ENCODE measurements at places on chromosomes 4 and X.

GRCh38 chr4:107500551-107500950, 219.5 kb downstream of the PAPSS1 start:
- DNase-seq, result no peak

GRCh38 chr4:18366892-18367291, 345.3 kb upstream of the LCORL start:
- no peak for DNase-seq

DNA sequence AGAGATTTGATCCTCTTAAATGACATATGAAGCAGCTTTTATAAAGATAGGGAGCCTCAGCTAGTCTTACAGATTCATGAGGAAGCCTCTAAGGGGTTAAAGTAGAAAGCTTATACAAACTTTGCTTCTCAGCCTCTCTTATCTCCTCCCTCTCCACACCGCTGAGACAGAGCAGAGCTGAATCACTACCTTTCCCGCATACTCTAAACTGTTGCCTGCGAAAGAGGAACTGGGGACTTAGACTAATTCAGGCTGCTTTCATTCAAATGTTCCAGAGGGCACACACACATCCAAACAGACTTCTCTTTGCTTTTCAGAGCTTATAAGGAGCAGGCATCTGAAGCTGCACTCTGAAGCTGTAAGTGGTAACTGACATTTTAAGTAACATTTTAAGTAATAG, at the start of gene SERTM2:
SERTM2 (plus strand) TSS at position 169 of the 400 bp plus-strand sequence. CDS start 7,213 bp downstream, outside the sequence.
- no peak for DNase-seq

GRCh38 chrX:96002431-96002830, 682.2 kb upstream of the DIAPH2 start:
- no peak for DNase-seq

DNA sequence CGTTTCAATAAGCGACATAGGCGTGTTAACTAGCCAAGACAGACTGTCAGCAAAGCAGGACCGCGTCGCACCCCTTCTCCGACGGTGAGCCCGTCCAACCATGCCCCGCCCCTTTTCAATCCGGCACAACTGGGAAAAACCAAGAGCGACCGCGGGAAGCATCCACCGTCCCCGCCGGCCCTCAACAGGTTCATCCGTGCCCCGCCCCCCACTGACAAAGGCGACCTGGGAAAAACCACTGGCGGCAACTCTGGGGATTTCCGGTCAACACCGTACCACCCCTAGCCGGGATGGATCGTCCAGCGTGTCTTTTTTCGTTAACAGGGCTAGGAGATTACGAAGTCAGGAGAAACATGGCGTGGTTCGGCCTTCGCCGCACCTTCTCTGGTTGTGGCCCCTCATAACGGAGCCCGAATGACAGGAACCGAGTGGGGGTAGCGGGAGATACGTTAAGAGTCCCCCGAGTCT, 377 bp downstream of the TIMM17B start:
- DNase-seq, result peak; percentile 54

- DNase-seq, result no peak
These were observed 52.4 kb upstream of the HPSE start for GRCh38 chr4:83387012-83387411.

DNA sequence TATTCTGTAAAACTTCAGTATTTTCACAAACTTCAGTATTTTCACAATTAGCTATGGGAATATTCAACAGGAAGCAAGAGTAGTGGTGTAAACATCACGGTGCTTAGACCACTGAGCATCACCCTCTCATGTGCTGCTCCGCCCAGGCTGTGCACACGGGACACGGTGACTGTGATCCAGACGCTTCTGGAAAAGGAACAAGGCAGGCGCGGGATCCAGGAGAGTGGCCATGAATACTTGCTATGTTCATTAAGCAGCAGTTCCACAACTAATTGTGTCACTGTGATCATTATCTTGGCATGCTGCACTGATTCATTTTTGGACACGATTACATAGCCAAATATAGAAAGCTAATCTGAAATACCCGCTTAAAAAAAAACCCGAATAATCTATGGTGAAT, 19.6 kb upstream of the FAT1 start:
- no peak for DNase-seq

- DNase-seq, result peak; percentile 23
These were observed 2.0 kb downstream of the TMEM255A start for GRCh38 chrX:120308959-120309872.
